ENCODE measurements at places on chromosomes 4 and X.
A peak's percentile ranks its signal among the peaks of the same experiment; 100 is the strongest.

GRCh38 chr4:186225848-186226247, 1.5 kb upstream of the KLKB1 start:
- DNase-seq = no peak

DNA sequence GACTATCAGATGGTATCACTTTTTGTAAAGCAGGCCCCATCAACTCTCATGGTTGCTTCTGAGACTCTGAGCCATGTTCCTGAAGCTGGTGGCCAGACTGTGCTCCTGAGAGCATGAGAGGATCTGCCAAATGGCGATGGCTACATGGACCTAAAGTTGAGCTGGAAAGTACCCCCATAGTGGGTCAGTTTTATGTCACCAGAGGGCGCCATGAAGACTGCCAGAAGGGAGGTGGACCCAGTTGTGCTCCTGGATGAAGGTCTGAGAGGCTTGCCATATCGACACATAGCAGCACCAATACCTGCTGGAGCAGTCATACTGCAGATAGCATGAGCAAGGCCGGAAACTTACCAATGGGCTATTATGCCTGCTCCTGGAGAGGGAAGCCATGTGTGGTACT, 105.7 kb downstream of the SLITRK2 start:
- DNase-seq = no peak

- no peak for DNase-seq
These were observed 67.1 kb downstream of the PRDM5 start for GRCh38 chr4:120855307-120856001.

DNA sequence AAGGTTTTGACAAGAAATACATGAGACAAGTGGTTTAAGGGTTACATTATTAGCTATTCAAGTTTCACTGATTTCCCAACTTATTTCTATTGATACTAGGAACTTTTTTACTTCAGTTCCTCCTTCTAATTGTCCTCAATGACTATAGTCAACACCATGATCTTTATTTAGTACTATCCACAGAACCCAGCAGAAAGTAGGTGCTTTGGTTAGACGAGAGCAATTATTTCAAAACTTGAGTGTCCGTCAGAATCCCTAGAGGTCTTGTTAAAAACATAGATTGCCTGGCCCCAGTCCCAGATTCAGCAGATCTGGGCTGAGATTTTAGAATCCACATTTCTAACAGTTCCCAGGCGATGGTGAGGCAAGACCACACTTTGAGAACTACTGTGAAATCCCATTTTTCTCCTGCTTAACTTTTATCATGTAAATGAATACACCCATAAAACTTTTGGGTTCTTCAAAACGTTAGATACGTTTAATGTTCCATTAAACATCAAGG, 17.9 kb downstream of the EXOC1 start:
- no peak for DNase-seq

GRCh38 chr4:167183036-167183435, 51.3 kb downstream of the SPOCK3 start:
- no peak for DNase-seq

DNA sequence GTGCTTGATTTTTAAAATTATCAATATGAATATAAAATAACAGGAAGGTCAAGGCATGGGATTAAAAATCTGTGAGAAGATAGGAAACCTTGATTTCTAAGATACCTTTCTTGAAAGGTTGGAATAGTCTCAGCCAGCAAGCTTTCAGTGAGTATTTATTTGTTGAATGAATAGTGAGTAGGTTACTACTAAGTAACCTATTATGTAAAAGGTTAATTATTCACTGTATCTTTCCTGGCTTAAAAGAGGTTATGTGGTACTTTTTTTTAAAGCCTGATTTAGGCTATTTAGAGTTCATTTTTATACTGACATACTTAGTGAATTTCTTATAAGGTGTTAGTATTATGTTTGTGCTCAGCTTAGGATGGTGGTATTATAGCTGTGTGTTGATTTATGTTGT, 123.5 kb downstream of the PTPN13 start:
- peak; percentile 18 for DNase-seq

- DNase-seq = no peak
These were observed 443.3 kb upstream of the FAT1 start for GRCh38 chr4:187166886-187167512.

GRCh38 chr4:11111370-11111769, 317.3 kb downstream of the HS3ST1 start:
- no peak for DNase-seq

DNA sequence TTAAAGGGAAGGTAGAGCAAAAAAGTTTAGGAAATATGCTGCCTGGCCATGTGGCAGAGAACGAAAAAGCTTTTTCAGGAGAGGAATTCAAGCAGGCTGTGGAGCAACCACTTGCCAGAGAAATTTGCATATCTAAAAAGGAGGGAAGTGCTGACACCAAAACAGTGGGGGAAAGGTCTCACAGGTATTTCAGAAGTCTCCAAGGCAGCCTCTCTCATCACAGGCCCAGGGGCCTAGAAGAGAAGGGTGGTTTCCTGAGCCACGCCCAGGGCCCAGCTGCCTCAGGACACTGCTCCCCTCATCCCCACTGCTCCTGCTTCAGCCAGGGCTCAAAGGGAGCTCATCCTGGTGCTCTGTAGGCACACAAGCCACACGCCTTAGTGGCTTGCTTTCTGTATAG, 29.9 kb upstream of the STS start:
- no peak for DNase-seq

DNA sequence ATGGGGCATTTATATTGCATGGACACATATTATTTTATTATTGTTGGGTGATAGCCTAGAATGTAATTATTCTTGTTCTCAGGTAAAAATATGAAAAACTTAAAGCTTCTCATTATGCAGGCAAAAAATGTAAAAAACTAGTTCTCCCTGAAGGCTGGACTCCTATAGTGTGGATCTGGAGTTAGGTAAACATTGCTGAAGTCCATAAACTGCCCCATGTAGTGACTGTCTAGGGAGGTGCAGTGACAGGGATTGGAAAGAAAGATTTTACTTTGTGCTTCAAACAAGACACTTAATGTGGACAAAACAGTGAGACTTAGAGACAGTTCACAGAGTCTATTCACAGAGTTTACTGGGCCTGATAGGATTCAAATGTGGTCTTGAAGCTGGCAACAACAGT, 17.0 kb downstream of the ADH6 start:
- no peak for DNase-seq

GRCh38 chr4:1012034-1012739, 761 bp downstream of the FGFRL1 start:
- DNase-seq = no peak

GRCh38 chrX:18353931-18354368, 538 bp downstream of the SCML2 start:
- no peak for DNase-seq

GRCh38 chr4:84379917-84380641, 119.0 kb downstream of the NKX6-1 start:
- DNase-seq = no peak

DNA sequence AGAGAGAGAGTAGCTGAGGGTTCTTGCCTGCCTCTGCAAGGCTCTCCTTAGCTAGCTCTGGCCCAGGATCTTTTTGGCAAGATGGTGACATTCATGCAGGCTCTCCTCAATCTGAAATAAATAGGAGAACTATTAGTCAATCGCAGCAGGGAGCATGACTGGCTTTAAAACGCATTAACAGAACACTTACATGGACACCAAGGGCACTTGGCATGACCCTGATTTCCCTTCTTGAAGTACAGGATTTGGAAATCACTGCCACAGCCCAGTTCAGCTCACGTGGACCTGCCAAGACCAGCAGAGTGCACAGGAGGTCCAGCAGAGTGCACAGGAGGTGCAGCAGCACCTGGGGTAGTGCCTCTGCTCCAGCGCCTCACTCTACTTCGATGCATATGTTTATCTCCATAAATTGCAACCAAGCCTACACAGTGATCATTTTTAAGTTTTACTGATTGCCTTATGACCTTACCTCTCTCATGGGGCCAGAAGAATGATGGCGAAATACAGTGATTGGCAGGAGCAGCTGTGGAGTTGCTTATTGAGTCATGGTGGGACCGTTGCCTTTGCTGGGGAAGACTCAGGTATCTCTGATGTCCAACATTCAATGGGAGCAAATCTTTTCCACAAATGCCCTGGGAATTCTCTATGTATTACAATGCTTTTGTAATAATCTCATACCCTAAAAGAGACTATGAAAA, 122.4 kb downstream of the SYNPO2 start:
- no peak for DNase-seq

DNA sequence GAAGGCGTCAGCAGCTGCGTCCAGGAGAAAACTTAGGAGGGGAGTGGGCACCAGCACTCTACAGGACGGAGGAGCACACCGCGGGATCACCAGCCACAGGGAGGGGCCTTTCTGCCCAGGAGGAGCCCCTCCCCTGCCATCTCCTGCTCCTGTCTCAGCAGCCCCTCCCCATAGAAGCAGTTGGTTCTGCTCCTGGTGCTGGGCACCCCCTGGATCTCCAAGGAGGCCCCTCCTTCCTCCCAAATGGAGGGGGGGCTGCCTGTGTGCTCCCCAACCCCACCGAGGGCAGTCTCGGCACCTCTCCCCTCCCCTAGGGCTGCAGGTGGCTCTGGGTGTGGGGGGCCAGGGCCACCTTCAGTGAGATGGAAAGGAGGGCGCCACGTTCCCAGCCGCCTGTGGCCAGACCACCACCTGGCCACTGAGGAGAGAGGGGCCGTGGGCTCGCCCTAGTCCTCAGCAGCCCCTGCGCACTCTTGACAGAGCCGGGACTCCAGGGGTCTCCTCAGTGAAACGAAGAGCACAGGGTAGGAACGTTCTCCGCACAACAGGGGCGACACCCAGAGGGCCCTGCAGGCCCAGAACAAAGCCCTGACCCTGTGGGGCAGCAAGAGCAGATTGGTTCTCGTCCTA, 37.8 kb downstream of the CPLX1 start:
- DNase-seq = no peak

DNA sequence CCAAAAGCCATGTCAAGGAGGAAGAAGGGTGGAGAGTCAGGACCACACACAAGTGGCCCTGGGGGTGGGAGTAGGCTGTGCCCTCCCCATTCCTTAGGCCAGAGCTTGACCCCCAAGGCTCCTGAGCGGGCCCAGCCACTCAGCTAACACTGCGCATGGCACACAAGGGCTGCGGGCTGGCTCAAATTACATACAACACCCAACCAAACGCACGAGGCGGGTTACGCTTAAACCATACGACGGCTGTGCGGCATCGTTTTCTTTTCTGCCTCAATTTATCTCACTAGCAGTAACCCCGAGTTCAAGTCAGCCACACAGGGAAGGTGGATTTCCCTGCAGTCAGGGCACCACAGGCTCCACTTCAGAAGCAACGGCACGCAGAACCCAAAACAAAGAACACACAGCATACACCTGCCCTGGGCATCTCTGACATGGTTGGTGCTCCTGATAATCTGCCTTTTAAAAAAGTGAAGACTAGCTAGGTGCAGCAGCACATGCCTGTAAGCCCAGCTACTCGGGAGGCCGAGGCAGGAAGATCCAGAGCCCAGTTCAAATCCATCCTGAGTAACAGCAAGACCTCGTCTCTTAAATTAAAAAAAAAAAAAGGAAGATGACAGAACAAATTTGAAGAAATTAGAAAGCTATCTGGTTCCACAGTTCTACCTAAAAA, 2.9 kb downstream of the GAK start:
- no peak for DNase-seq

GRCh38 chr4:173237762-173238161, 69.2 kb downstream of the GALNT7 start:
- DNase-seq = no peak

DNA sequence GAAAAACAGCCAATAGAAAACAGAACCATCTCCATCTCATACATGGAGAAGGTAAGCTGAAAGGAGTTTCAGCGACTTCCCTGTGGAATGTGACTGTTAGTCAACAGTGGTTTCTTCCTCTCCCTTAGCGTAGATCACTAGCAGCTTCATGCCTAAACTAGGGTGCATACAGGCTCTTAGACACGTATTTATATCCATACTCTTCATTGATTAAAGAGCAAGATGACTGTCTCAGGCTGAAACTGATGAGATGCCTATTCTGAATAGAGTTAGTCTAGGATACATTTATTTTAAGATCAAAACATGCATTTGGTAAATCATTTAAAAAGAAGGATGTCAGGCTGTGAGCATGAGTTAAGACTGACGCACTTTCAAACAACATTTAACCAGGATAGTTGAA, 423.3 kb downstream of the ARHGAP24 start:
- DNase-seq = no peak

DNA sequence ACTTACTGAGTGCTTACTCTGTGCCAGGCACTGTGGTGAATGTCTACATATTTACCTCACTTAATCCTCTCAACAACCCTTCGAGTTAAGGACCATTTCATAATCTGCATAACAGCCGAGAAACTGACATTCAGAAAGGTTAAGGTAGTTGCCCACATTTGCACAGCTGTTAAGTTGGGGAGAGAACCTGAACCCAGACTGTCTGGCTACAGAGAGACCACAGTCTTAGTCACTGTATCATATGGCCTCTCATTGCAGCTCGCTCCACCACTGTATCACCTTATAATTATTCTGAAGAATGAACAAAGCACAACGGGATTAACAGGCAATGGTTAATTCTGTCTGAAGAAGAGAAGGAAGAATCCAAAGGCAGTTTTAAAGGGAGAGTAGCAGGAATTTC, 98.5 kb downstream of the ADGRA3 start:
- no peak for DNase-seq

DNA sequence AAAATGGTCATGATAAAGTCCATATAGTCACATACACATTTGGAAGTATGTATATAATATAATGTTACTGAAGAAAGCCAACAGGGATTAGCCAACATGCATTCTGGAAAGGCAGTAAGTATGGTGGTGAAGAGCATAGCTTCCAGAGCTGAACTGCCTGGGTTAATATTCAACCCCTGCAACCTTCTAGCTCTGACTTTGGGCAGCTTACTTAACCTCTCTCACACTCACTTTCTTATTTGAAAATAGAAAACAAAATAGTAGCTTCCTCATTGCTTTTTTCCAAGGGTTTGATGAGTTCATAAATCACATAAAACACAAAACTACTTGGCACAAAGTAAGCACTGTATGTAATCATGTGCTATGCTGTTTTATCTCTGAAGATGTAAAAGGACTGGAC, 216.4 kb downstream of the CHIC2 start:
- DNase-seq = no peak

GRCh38 chrX:50106051-50106675, 94.6 kb downstream of the AKAP4 start:
- DNase-seq = no peak

- no peak for DNase-seq
These were observed 23.9 kb downstream of the HTT start for GRCh38 chr4:3098346-3098745.

Measured in renal cortex interstitium (tissue), 15 donors.